SIG-M5 (cell line): ENCODE measurements at places on chromosomes 4 and X.

DNA sequence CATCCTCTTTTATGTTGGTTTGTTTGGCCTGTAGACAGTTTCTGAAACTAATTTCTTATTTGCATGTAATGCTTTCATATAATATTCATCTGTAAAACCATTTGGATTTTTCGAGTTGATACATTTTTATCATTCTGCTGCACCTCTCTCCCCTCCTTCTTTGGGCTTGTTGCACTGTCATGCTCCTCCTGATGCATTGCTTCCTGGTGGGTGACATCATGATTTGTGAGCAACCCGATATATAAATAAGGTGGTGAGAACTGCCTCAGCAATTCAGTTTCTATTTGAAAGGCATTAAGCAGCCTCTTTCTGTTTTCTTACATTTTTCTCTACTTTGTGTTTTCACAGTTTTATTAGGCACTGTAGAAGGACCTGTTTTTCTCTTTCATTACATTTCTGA lies 515.7 kb downstream of the RPA4 start:
- DNase-seq: no peak

- DNase-seq: no peak
Measured at GRCh38 chr4:88108747-88109122, 49.7 kb downstream of the ABCG2 start.

GRCh38 chr4:187256897-187257296 lies 533.2 kb upstream of the FAT1 start:
- no peak for DNase-seq

GRCh38 chr4:112183252-112183651 lies 38.0 kb downstream of the FAM241A start:
- no peak for DNase-seq

GRCh38 chr4:10998846-10999245 lies 314.3 kb upstream of the CLNK start:
- DNase-seq: no peak

DNA sequence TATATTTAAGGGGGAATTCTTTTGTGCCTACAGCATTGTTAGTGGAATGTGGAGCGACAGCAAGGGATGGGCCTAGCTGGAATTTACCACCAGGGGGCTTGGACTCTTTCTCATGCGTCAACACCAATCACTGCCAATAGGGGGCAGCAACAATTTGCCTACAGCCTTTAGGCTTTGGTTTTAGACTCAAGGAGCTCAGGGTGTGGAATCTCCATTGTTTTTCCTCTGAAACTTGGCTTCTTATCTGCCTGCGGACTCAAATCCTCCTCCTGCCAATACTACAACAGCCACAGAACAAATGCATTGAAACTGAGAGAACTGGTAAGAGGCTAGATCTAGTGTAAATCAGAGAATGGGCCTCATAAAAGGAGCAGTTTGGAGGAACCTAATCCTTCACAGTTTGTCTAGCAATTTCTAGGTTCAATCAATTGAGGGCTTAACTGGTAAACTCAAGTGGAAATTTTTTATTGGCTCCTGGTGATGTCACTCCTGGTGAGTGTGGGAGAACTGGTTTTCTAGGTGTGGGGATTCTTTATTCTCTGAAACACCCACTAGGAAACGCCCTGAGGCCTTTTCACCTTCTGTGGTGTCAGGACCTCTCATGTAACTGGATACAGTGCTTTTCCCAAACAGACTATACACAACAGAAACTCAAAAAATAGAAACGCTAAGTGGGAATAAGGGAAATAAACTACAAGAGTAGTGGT lies 27.9 kb upstream of the TMSB4X start:
- DNase-seq: no peak

DNA sequence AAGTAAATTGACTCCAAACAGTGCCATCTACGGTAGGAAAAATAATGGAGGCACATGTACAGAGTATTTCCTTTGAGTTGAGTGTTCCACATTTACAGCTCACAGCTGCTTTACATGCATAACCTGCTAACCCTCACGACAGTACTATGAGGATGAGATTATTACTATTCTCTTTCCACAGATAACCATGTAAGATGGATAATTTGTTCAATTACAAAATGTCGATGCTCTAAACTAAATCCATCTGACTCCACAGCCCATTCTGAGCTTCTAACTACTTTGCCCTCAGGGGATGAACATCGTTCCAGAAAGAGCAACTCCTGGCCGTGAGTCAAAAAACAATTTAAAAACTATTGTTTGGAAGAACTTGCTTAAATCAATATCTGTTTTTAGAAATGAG lies 330.4 kb upstream of the NWD2 start:
- DNase-seq: no peak

GRCh38 chr4:148258535-148258934 lies 183.7 kb downstream of the NR3C2 start:
- DNase-seq: no peak

- DNase-seq: no peak
Measured at GRCh38 chrX:44401151-44401550, 57.7 kb upstream of the EFHC2 start.
